Activated CD4-positive, CD25-positive, alpha-beta regulatory T cell treated with anti-CD3 and anti-CD28 coated beads, Interleukin-2, amount 50 U/mL, for 16 hours (primary cell): ENCODE measurements at places on chromosomes 3 and 15.

GRCh38 chr3:78703944-78704343 lies 1063.9 kb downstream of the ROBO1 start:
- DNase-seq = no peak

DNA sequence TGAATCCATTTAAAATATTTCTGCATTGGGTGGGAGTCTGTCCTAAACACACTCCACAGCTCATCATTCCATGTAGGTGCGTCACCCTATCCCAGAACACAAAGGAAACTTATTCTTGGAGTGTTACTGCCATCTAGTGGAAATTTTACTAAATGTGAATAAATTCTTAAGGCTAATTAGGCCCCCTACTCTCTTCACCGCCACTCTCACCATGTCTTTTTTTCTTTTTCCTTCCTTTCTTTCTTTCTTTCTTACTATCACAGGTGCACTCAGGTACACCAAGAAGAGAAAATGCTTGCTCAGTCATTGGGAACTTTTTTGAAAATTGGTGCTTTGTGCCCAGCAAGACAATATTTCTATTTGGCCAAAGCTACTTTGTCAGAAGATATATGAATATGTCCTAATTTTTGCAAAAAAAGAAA lies 26.4 kb upstream of the ATP8B4 start:
- no peak for DNase-seq

DNA sequence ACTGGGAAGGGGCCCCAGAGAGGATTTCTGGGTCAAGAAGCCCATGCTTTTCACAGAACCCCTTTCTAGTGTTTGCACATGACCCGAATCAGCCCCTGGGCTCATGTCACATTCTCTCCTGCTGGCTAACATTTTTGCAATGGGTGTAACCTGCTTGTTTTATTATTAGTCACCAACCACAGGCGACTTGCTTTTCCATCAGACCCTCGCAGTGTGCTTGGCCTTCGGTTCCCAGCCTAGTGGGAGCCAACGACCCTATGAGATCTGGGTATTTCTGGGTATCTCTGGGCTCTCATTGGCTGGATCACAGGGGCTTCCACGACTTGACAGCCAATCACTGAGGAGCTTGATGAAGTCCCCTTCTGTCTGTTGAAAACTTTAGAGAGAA lies 11.0 kb upstream of the FBLN2 start:
- DNase-seq = no peak

GRCh38 chr3:64209866-64210621 lies 15.2 kb downstream of the PRICKLE2 start:
- DNase-seq = no peak

- DNase-seq = no peak
Measured at GRCh38 chr3:194985031-194985578, 285.9 kb downstream of the XXYLT1 start.

GRCh38 chr15:90001062-90001682 lies at the start of gene ZNF710:
ZNF710 (plus strand) TSS chr15:90001324; CDS start chr15:90067138, 65,814 bp downstream.
- DNase-seq = no peak

- no peak for DNase-seq
Measured at GRCh38 chr15:45391746-45392583, 13.6 kb upstream of the GATM start.

DNA sequence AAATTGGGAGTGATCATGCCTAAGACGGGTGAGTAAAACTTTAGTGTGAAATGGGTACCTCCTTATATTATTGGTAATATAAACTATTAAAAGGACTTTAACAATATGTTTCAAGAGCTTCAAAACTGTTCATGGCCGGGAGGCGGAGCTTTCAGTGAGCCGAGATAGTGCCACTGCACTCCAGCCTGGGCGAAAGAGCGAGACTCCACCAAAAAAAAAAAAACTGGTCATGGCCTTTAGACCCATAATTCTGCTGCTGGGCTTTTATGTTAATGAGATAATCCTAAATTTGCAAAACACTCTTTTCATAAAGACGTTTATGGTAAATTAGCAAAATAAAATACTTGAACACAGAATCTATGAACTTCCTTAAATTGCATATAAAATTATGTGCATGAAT lies 22.8 kb downstream of the TRPC1 start:
- no peak for DNase-seq

- no peak for DNase-seq
Measured at GRCh38 chr3:179765396-179765795, 112.6 kb downstream of the USP13 start.

DNA sequence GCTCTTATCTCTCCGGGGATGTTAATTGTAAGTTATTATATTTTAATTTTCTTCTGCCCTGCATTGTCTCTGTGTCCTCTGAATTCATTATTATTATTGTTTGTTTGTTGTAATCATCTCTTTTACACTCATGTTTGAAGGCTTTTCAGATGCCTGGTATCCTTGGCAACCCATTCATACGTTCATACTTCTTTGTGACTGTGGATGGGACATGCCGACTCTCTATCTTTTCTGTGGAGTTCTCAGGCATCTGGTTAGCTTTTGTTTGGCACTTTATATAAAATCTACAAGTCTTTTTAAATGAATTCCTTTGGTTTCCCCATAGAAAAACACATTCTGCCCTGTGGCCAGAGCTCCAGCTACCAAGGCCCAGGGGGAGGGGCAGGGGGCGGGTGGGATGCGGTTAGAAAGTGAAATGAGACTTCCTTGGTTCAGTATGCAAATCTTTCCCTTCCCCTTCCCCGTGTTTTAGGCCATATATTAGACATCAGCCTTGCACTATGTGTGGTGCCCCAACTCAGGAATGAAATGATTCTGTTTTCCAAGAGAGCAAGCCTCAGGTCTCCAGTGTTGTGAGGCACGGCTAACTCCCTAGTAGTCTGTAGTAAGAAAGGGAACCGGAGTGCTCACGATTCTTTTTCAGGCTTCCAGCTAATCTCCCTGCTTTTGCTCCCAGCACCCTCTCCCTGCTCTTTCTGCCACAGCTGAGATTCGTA lies 79.2 kb downstream of the SST start:
- DNase-seq = no peak

GRCh38 chr15:91227766-91228165 lies 127.7 kb downstream of the SV2B start:
- no peak for DNase-seq

DNA sequence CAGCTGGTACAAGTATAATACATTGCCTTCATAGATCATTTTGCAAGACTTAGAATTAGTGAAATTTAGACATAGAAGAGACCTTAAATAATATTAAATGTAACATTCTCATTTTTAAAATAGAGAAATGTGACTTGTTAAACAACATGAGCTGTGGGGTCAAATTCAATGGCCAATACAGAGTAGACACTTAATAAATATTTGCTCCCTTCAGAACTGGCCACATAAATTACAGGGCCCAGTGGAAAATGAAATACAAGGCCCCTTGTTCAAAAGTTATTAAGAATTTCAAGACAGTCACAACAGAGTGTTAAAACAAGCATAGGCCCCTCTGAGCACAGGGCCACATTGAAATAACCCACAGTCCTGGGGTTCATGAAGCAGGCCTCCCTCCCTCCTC lies 58.1 kb upstream of the PHLDB2 start:
- no peak for DNase-seq

DNA sequence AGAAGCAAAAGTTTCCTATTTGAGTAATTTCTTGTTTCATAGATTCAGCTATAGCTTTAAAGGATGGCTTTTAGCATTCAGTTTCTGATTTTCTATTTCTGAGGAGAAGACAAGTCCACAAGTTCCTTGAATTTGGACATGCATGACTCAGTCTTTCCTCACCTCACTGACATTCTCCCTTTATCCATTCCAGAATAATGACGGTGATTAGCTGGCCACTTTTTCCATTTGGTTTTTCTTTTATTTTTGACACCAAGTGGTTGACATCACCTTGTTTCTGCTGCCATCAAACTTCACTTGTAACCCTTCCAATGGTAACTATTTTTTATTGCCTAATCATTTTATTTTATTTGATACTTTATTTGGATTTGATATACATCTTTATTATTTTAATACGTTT lies 404.4 kb upstream of the KCNMB2 start:
- no peak for DNase-seq

DNA sequence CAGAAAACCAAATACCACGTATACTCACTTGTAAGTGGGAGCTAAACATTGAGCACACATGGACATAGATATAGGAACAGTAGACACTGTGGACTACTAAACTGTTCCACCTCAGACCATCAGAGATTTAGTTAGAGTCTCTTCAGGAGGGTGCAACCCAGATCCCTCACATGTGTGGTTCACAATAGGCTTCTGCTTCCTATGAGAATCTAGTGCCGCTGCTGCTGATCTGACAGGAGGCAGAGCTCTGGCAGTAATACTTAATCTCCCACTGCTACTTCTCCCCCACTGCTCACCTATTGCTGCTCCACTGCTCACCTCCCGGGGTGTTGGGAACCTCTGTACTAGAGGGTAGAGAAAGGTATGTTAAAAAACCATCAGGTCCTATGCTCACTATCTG lies 533.3 kb downstream of the NSUN3 start:
- DNase-seq = no peak

GRCh38 chr15:69071260-69071659 lies 56.8 kb downstream of the NOX5 start:
- DNase-seq = no peak

- no peak for DNase-seq
Measured at GRCh38 chr3:107975529-107976201, 115.2 kb downstream of the CD47 start.

- DNase-seq = no peak
Measured at GRCh38 chr3:177146646-177147045, 50.6 kb downstream of the TBL1XR1 start.

GRCh38 chr3:31934018-31934417 lies 47.0 kb downstream of the OSBPL10 start:
- DNase-seq = no peak

DNA sequence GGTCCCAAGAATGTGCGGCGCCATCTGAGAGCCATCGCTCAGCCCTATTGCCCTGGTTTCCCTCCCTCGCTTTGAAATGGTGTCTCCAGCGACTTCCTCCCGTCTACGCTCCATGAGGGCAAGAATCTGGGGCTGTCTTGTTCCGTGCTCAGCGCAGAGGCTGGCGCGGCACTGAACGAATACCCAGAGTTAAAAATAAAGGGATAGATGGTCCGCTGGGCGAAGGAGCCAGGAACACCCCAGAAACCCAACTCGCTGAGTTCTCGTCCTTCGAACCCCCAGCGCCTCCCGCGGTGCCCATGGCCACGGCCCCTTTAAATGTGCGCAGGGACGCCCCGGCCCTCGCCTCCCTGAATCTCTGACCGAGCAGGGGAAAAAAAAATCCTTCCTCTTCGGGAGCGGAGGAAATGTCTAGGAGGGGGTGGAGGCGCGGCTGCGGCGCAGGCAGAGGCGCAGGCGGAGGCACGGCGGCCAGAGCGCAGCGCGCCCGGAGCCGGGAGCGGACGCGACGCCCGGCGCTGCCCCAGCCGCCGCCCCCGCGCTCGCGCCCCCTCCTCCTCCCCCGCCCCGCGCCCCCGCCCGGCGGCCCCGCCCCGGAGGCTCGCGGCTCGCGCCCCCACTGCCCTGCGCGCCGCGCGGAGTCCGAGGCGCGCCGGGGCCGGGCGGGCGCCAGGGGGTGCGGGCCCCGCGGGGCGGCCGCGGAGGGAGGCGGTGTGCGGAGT lies 8.5 kb upstream of the FGD5 start:
- no peak for DNase-seq

DNA sequence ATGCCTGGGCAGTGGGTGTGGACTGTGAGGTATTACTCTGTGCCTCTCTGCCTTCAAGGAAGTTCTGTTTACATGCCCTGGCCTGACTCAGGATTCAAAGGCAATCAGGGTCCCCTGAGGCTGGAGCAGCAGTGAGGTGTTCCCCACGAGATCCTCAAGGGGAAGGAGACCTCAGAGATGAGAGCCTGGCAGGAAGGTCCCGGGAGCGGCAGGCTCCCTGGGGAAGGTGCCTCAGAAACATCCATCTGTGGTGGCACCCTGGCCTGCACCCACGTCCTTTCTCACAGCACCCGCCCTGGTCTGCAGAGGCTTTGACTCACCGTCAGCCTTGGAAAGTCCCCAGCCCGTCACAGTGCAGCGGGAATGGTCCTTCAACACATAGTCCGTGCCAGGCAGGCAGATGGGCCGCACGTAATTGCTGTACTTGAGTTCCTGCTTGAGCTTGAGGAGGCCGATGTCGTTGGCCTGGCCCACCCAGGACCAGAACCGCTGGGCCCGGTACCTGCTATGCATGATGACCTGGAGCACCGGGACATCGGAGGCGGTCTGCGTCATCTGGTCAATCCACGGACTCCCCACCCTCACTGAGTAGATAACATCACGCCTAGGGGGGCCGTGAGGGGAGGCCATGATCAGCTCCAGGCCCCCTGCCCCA lies 3.6 kb downstream of the PRSS50 start:
- no peak for DNase-seq

GRCh38 chr3:32438596-32439344 lies 47.1 kb downstream of the CMTM7 start:
- DNase-seq = no peak

GRCh38 chr3:183591881-183592521 lies 36.5 kb upstream of the KLHL6 start:
- DNase-seq = no peak

DNA sequence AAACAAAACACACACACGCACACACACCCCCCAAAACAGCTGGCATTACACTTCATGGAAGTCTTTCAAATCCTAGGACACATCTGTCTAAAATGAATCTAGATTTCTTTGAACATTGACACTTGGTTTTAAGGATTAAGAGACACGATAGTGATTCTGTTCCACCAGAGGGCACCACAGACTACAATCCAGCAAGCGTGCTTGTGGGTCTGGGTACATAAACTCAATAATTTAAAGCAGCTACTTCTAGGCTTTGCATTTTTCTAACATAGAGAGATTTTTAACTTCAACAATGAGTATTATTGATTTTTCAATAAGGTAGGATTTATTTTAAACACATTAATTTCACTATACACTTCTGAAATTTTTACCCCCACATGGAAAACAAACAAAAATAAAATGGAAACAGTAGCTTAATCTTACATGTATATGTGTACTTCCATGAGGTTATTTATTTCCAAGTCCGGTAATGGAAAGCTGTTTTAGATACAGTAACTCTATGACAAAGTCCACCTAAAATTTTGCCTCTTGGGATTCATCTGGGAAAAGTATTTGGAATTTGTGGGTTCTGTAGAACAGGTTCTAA lies 564.0 kb upstream of the TGFBR2 start:
- peak; percentile 23 for DNase-seq

DNA sequence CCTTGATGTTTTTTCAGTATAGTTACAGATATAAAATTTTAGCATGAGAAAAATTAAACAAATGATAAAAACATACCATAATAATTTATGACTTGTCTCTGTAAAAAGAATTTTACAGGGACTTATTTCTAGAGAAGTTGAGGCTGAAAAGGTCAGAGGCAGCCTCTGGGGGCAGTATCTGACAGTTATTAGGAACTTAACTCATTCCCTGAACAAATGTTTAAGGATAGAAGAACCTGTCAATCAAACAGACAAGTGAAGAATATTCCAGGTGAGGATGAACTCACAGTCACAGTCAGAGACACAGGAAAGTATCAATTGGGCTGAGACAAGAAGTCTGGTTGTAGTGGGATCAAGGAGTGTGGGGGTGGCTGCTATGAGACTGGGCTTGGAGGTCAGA lies 7.3 kb downstream of the MYLK start:
- DNase-seq = no peak
